Stimulated activated CD4-positive, alpha-beta T cell treated with anti-CD3 and anti-CD28 coated beads, TNF-alpha, amount 100 ng/mL, for 24 hours (primary cell): ENCODE measurements at places on chromosomes 6 and 20.

DNA sequence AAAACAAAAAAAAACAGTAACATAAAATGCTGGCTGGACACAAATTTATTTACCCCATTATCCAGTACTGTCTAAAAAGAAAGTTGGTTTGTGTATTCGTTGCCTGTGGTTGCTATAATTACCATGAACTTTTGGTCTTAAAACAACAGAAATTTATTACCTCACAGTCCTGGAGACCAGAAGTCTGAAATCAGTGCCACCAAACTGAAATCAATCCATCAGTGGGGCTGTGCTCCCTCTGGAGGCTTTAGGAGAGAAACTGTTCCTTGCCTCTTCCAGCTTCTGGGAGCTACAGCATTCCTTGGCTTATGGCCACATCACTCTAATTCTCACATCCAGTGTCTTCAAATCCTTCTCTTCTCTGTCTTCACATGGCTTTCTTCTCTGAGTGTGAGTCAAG, 79.4 kb downstream of the SNX5 start:
- no peak for DNase-seq

DNA sequence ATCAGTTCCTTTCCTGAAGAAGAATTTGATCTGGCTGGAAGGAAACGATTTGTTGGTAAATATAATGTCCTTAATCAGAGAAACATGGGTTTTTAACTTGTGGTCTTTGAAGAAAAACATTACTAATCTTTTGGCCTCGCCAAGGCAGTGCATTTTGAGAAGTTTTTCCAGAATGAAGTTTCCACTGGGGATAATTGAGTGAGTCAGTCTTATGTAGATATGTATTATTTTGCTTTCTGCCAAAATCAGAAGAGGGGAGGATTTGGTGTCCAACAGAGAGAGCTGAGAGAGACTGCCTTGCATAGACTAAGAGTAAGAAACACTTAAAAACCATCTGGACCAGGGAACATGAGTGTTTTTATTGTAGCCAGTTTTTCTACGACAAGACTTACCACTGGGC, 79.9 kb downstream of the FNDC1 start:
- no peak for DNase-seq

GRCh38 chr20:49184691-49185070, 3.5 kb downstream of the STAU1 start:
- no peak for DNase-seq

DNA sequence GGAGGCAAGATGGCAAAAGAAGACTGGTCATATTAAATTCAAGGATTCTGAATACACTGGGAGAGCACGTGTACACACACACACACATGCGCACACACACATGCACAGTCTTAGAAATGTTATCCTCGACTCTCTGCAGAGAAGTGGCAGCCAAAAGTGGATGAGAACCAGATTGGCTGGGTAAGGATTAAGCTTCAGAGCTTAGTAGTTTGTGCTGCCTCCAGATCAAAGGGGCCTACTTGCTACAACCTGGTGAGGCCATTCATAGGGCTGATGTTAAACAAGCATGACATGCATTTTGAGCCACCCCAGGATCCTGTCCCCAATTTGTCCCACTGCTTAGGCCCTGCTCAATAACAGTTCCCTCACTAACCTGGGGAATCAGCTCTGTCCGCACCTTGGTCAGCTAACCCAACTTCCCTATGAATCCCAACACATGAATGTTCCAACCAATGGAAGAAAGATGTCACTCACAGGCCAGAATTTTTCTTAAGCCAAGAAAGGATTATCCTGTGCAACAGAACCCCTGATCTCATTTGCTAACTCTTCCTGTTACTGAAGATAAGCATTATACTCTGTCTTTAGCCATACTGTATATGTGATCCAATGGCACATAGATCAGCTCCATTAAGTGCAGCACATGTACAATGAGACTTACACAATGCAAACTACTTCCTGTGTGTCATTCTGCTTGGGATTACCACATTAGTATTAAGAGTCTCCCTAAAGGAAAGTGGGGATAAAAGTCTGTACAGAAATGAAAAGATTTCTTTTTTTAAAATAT, 31.0 kb downstream of the TOMM6 start:
- DNase-seq, result no peak

- DNase-seq, result no peak
These were observed 632.8 kb downstream of the HACE1 start for GRCh38 chr6:104226790-104227446.

DNA sequence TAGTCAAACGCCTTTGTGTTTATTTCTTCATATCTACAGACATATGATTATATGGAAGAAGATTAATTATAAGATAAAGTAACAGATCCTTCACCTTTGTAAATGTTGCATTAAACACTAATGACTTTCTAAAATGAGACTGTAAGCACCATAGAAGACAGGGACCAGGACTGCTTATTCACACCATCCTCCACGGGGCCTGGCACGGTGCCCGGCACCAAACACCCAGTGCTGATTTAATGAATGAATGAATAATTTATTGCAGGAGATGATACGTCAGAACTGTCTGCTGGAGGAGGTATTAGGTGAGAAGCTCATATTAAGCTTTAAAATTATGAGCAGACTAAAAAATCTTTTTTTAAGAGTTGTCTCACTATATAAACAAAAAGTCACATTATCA, 88.3 kb downstream of the SLX4IP start:
- no peak for DNase-seq

- no peak for DNase-seq
These were observed 84.9 kb upstream of the ASF1A start for GRCh38 chr6:118808793-118809638.

DNA sequence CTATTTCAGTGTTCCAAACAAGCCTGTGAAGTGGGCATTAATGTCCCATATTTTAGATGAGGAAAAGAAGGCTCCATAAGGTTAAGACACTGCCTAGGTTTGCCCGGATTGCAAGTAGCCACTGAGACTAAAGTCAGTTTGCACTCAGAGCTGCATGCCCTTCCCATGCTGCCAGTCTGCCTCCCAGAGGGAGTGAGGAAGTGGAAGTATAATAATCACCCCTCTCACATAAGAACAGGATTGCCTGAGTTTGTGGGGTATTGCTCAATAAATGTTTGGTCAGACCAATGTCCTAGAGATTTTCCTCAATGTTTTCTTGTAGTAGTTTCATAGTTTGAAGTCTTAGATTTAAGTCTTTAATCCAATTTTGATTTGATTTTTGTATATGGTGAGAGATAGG, 43.9 kb upstream of the CLIC5 start:
- no peak for DNase-seq

- DNase-seq, result no peak
These were observed 29.8 kb downstream of the UST start for GRCh38 chr6:148776321-148777308.

DNA sequence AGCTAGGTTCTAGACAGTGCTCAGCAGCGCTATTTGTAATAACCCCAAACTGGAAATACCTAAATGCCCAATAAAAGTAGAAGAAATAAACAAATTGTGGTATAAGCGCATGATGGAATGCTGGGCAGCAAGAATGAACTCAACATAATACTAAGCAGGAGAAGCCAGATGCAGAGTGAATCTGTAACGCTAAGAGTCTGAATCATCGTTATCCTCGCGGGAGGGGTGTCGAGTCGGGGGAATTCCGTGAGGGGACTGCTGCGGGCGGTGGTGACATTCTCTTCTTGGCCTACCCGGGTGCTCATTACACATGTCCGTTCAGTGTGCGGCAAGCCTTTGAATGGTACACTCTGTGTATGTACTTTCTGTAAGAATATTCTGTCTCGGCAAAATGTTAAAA, 83.7 kb downstream of the SULF2 start:
- DNase-seq, result no peak

- DNase-seq, result no peak
These were observed 50.3 kb downstream of the NPEPL1 start for GRCh38 chr20:58742668-58743566.

DNA sequence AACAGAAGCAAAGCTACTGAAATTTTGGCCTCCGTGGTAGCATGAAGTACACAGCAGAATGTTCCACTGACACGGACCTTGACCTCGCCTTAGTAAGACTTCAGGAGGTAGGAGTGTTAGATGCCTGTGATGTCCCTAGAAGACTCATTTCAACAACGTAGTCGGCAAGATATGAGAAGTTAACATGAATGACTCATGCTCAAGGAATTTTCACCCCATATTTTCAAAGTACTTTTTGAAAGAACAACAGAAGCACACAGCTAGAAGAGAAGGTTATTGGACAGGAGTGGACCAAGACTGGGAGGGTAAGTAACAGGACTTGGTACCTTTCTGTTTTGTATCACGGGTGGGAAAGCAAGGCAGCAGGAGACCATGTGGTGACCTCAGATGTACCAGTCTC, 78.0 kb downstream of the DZANK1 start:
- no peak for DNase-seq

- DNase-seq, result no peak
These were observed 236.7 kb downstream of the FARS2 start for GRCh38 chr6:5497896-5498578.

- no peak for DNase-seq
These were observed 154.7 kb upstream of the SGK1 start for GRCh38 chr6:134472661-134473060.

GRCh38 chr20:20425823-20426654, 58.1 kb downstream of the INSM1 start:
- no peak for DNase-seq

GRCh38 chr6:160036331-160036695, 67.4 kb downstream of the IGF2R start:
- no peak for DNase-seq

- no peak for DNase-seq
These were observed 22.7 kb upstream of the HLA-DQA1 start for GRCh38 chr6:32614366-32615081.

DNA sequence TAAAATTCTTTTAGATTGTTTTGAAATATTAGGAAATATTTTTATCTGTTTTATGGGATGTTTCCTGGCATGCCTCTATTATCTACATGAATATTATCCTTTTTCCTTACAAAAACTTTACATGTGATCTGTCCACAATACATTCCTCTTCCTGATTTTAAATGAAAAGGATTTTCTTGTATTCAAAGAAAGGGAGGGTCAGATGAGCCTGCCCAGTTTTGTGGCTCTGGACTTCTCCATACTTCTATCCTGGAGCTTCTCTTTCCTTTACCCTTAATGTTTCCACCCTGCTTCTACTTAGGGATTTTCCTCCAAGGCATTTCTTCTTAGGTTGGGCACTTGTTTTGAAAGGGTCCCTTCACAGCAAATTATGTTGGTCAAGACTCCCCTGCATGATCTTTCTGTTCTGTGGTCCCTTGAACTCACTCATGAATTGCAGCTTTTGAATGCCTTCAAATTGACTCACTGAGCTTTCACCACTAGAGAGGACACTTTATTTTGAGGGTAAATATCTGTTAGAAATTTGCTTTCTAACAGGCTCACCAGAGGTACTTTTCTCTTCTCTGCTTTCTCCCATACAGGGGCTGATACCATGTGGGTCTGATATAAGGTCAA, 104.9 kb downstream of the CENPW start:
- no peak for DNase-seq

GRCh38 chr6:127841811-127842210, 59.0 kb downstream of the THEMIS start:
- DNase-seq, result no peak

GRCh38 chr6:15166121-15166520, 79.7 kb upstream of the JARID2 start:
- DNase-seq, result no peak

- no peak for DNase-seq
These were observed 267.7 kb downstream of the RNF144B start for GRCh38 chr6:18654821-18655220.

DNA sequence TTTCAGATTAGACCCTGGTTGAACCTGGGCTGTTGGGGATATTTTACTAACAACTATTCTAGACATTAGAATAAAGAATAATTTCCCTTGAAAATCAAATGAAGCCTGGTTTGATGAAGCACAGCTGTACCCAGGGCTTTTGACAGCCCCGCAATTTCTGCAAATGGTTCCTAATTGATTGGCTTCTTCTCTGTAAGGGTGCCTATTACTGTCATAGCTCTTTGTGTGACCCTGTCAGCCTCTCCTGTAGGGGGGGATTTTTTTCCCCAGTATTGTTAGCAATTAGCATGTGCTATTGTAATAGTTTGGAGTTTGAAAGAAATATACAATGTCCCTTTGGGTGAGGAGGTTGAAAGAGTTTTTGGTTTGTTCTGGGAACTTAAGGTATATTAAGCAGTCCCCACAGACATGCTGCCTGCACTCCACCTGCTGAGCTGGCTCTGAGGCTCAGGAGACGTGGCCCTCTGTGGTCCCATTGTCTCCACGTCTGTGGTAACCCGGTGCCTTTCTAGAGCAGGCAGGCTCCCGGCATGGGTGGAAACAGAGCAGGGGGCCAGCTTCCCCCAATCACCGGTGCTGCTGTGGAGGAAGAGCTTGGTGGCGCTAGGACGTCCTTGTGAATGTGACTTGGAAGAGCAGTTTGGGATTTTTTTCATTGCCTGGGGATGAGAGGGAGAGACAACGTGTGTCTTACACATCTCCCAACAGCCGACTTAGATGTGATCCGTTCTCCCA, 47.3 kb upstream of the CLDN20 start:
- DNase-seq, result no peak

- no peak for DNase-seq
These were observed 27.3 kb downstream of the RRBP1 start for GRCh38 chr20:17654649-17655285.

DNA sequence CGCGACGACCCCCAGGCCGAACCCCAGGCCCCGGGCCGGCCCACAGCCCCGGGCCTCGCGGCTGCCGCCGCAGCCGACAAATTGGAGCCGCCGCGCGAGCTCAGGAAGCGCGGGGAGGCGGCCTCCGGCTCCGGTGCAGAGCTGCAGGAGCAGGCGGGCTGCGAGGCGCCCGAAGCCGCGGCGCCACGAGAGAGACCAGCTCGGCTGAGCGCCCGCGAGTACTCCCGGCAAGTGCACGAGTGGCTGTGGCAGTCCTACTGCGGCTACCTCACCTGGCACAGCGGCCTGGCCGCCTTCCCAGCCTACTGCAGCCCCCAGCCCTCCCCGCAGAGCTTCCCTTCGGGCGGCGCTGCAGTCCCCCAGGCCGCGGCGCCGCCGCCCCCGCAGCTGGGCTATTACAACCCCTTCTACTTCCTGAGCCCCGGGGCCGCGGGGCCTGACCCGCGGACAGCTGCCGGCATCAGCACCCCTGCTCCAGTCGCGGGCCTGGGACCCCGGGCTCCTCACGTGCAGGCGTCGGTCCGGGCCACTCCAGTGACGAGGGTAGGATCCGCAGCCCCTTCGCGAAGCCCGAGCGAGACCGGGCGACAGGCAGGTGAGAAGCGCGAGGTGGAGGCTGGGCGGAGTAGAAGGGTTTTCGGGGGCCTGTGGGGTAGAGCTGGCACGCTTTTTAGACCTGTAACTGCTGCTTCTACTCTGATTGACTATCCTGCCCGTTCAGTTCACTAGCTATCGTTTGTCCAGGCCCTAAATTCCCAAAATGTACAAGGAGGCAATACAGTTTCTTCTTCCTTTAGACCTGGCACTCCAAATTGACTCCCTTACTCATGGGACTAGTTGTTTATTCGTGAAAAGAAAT, 654 bp downstream of the FAM8A1 start:
- DNase-seq, result peak; percentile 31

DNA sequence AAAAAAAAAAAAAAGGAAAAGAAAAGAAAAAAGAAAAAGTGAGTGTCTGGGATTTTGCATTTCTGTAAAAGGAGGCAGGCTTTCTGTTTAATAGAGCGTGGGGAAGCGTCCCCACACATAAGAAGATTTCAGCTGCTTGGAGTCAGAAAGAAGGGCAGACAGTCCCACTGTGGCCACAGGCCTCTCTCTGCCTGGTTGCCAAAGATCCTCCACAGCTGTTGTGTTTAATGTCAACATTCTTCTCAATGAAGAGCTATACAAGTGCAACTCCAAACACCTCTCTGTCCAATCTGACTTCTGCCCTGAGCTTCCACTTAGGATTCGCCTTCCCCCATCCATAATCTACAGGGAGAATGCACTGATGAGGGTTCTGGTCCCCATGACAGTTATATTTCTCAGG, 64.3 kb upstream of the MLN start:
- DNase-seq, result no peak
